Cortex of kidney (tissue), 1 donor: ENCODE measurements at places on chromosomes 16 and 17.

GRCh38 chr17:48047113-48047740 is 932 bp upstream of the NFE2L1 start:
- no peak for DNase-seq

GRCh38 chr17:2174468-2175293 is 119.8 kb downstream of the HIC1 start:
- no peak for DNase-seq

DNA sequence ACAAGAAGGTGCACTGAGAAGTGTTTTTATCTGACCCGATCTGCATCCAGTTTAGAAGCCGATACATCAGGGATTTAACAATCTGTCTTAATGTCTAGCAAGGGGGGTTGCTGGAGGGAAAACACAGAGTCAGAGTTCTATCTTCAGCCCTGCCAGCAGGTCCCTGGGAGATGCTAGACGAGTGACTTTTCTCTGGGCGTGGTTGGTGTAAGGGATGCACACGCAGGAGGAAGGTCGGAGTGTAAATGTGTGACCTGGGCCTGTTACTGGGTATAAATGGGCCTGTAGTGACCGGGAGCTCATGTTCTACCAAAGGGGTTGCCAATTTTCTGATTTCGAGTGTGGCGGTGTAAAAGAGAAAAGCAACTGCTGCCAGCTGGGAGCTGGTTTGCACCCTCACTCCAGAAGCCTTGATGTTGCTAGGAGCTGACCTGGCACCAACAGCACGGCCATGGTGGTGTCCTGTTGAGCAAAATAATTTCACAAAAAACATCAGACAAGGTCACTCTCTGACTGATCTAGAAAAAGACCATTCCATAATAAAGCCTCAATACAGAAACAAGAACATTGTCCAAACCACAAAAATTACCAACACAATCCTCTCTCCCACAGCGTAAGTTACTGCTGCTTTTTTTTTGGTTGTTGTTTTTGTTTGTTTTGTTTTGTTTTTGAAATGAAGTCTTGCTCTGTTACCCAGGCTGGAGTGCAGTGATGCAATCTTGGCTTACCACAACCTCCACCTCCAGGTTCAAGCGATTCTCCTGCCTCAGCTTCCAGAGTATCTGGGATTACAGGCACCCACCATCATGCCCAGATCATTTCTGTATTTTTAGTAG is 1.3 kb upstream of the KCTD13 start:
- no peak for DNase-seq

GRCh38 chr17:80228477-80228876 is 8.2 kb downstream of the SLC26A11 start:
- no peak for DNase-seq

- DNase-seq = no peak
These were observed 4.2 kb downstream of the ADCY9 start for GRCh38 chr16:4111748-4112696.
